ENCODE measurements at places on chromosomes 7 and 10.

DNA sequence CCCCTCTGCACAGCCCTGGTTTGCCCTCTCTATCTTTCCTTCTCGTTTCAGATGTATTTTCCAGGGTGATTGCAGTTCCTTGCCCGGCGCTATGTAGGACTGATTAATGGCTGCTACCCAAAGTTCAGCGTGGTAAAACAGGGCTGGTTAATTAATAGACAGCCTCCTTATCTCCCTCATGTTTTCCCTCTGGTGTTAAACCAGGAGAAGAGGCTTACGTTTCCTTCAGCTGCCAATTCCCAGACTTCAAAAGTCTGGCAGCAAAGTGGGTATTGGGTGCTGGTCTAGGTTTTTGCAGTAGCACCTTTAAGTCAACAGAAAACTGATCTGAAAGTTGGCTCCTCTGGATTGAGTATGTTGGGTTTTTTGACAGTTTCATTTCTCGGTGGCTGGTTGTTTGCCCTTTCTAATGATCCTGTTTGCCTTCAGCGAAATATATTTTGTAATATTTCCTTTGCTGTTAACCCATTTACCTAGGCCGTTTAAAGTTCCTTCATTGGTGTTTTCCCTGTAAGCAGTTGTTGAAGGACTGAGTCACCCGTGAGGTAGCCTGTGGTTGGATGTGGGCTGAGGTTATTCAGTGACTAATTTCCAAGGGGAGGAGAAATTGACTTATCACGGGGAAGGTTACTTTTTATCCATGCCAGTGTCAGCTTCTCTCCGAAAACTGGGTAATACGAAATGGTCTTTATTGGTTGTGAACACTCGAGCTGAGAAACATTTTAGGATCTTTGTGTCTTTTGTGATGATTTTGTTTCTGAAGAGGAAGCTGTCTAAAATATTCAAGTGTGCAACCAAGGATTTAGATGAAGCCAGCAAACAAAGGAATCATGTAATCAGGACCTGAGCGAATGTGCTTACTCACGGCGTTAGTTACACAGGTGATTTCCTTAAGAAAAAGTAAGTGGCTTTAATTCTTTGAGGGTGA is 257.2 kb downstream of the KIAA1217 start:
- peak; percentile 93 for DNase-seq

GRCh38 chr10:49309691-49310411 is 10.9 kb downstream of the C10orf71 start:
- no peak for DNase-seq

DNA sequence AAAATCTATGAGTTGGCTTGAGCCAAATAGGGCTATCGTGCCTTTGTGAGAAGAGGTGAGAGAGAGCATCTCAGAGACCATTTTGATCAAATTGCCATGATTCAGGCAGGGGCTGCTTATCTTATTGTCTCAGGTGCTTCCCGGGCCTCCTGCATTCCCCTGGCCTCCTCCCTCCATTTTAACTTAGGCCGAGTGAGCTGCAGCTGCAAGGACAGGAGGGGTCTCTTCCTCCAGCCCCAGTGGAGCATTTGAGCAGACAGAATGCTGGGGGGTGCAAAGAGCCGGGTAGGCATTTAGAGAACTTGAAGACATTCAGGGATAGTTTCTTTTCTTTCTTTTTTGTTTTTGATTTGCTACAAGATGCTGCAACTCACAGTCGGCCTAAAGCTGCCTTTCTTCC is 59.0 kb downstream of the BUB3 start:
- no peak for DNase-seq

- DNase-seq, result no peak
Measured at GRCh38 chr10:1431229-1431628, 306.1 kb downstream of the ADARB2 start.

- DNase-seq, result peak; percentile 88
Measured at GRCh38 chr10:34908481-34908880, 93.4 kb upstream of the PARD3 start.
